ENCODE measurements at places on chromosomes 2 and 18. TPM values are rescaled to one million over a fixed set of nuclear protein-coding genes. Genes with fewer than 3 reads are reported as not detected.

DNA sequence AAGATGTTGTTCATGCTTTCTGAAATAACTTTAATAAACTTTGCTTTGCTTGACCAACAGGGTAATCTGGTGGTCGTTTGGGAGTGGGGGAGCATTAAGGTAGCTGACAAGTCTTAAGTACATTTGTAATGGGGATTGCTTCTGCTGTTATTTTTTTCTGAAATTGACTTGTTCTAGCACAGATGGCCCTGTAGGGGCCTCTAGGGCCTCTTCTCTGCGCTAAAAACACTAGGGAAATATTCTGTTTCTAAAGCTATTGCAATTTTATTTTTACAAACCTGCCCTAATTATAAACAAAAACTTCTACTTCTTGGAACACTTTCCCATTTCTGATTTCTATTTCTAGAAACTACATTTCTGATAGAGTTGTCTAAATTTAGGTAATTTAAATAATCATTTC, 191.3 kb upstream of the KCNJ3 start:
- H3K4me3 ChIP-seq = no peak overlapping the region
- H3K36me3 ChIP-seq = no peaks in the 10 kb centered on the region
- no peaks in the 10 kb centered on the region for H3K4me1 ChIP-seq
- H3K27ac ChIP-seq = no peak overlapping the region
- H3K27me3 ChIP-seq = no peaks in the 10 kb centered on the region

GRCh38 chr2:54106631-54107454, 8.6 kb upstream of the ACYP2 start:
- H3K4me1 ChIP-seq = peaks cover 3% of the 10 kb centered on the region
- H3K27me3 ChIP-seq = no peaks in the 10 kb centered on the region
- no peak overlapping the region for H3K4me3 ChIP-seq
- DNase-seq = peak; percentile 43
- no peaks in the 10 kb centered on the region for H3K36me3 ChIP-seq

- H3K4me3 ChIP-seq = peak overlapping the region; percentile 55
- peaks cover 4% of the 10 kb centered on the region for H3K4me1 ChIP-seq
- no peaks in the 10 kb centered on the region for H3K36me3 ChIP-seq
- DNase-seq = peak; percentile 74
These were observed 118.1 kb downstream of the MSH2 start for GRCh38 chr2:47520825-47521665.

GRCh38 chr2:222713002-222713401, 41.5 kb downstream of the MOGAT1 start:
- H3K27ac ChIP-seq = no peak overlapping the region
- H3K4me3 ChIP-seq = no peak overlapping the region
- DNase-seq = peak; percentile 46
- H3K36me3 ChIP-seq = no peaks in the 10 kb centered on the region
- peaks cover 9% of the 10 kb centered on the region for H3K4me1 ChIP-seq

CGREF1 gene
- 10.0 TPM for total RNA-seq

MC5R gene
- total RNA-seq = not detected

RRM2 gene
- 1.5 TPM for total RNA-seq

C2orf78 gene
- total RNA-seq = not detected

Measured in fibroblast of lung (primary cell).